ENCODE measurements at places on chromosomes 4 and X. TPM values are rescaled to one million over a fixed set of nuclear protein-coding genes. Genes with fewer than 3 reads are reported as not detected.

DNA sequence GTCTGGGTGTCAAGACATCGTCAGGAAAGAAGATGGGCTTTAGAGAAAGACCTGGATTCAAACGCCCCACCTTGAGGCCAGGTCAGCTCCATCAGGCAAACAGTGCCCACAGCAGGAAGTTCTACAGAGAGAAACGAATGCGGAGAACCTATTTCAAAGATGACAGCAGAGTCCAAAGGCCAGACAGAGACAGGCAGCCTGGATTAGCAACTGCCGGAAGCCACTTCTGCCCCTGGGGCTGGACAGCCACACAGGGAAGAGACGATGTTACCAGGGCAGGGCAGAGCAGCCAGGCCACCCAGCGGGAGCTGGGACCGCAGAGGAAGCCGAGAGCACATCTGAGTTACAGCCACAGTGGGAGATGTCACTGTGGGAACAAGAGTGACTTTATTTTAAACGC, 1.2 kb downstream of the C4orf50 start:
- DNase-seq: no peak

DNA sequence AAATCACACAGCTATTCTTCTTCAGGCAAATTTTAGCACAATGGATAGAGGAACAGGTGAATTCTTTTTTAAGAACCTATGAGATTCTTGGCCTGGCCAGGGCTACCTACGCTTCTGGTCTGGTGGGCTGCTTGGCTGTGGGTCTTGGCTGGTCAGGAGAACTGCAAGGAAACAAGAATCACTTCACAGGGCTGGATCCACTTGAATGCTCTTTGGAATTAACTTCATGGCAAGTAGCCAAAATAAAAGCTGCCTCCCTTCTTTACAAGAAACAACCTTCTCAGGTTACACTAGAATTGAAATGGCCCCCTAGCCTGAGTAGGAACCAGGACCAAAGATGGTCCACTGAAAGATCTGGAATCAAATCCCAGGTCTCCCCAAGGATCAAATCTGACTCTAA, 519.1 kb downstream of the IQCM start:
- peak; percentile 7 for DNase-seq

DNA sequence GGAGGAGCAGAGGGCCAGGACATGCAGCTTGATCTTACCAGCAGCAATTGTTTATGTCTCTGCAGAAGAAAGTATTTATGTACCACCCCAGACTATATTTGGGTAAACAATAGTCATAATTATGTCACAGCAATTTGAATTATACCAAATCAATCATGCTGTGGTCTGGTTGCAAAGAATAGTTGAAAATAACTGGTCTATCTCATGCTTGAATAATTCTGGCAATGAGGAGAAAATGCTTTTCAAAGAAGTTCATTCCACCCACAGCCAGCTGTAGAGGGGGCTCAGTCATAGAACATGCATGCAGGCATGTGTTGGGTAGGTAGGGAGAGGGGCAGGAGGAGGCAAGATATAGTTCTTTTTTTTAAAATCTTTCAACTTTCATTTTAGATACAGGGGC, 399.2 kb downstream of the IL15 start:
- DNase-seq: no peak

The RASGEF1B gene
- 1.1 TPM for total RNA-seq

- DNase-seq: no peak
Measured at GRCh38 chr4:93431371-93431770, 397.2 kb upstream of the ATOH1 start.

DNA sequence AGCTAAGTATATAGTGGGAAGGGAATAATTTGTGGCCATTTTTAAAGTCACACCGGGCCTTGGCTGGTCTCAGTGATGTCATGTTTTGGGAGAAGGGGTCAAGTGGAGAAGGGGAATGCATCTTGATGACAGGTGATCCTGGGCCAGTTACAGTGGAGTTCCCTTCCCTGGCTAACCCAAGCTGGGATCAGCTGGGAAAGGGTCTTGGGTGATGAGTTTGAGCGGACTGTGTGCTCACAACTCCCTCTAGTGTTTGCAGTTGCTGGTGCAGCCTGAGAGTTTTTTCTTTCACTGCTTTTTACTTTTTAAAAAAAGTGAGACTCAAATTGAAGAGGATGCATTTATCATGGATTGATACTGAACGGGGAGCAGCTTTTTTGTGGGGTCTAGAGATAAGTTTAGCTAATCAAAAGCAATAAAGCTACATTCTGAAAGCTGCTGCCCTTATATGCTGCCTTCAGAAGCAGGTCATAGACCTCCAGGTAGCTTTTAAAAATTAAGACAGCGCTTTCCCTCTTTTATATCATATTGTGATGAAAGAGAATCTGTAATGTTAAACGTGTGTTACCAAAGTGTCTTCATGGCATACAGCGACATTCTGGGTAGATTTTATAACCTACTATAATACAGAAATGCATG, 164.7 kb downstream of the DCLK2 start:
- DNase-seq: peak; percentile 55

The AREG gene
- total RNA-seq: not detected

GRCh38 chr4:6373541-6374410, 98.6 kb downstream of the PPP2R2C start:
- no peak for DNase-seq

DNA sequence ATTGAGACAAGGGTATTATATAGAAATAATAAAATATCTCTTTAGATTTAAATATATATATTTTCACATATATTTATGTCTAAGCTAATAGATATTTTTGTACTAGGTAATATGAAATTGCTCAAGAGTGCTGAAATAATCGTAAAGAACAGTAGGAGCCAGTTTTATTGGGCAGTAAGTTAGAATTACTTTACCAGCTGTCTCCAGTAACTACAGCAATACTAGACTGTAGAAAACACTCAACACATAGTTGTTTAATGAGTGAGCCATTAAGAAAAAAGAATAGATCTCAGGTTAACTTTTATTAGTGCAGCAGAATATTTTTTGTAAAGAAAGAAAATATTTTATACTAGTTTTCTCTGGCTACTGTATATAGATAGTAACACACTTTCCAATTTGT, 715.2 kb downstream of the TRIML1 start:
- DNase-seq: no peak

GRCh38 chrX:54931107-54931506, 10.5 kb downstream of the TRO start:
- no peak for DNase-seq

The FGD1 gene
- total RNA-seq: 2.6 TPM

DNA sequence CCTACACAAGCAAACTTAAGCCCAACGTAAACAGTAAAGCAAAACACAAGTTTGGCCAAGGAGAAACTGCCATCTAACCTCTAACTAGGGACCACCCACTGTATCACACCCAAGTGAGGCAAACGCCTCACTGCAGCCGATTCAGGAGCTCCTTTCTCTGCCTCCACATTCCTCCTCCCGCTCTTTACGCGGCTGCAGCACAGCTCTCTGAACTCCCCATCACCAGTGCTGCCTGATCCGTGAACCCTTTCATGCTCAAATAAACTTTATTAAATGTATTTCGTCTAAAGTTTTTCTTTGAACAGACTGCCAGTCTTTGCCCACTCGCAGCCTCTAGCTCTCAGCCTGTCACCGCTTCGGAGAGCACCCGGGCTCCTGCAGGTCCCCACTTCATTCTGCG, 6.5 kb downstream of the PNMA6E start:
- DNase-seq: no peak

DNA sequence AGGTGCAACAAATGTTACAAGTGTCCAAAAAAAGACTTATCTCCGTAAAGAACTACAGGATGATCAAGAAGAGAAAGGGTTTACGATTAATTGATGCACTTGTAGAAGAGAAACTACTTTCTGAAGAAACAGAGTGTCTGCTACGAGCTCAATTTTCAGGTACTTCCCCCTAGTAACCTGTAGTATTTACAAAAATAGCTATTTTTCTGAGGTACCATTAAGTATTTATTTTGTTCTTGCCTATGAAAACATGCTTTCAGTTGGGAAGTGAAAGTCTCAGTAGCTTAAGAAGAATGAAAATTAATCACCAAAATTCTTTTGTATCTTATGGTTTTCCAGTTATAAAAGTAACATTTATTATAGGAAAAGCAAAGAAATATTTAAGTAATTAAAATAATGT, 5.9 kb downstream of the THAP9 start:
- no peak for DNase-seq

- DNase-seq: no peak
Measured at GRCh38 chrX:13579661-13580060, 10.3 kb downstream of the EGFL6 start.

GRCh38 chr4:102578819-102579218, 77.7 kb downstream of the NFKB1 start:
- no peak for DNase-seq

DNA sequence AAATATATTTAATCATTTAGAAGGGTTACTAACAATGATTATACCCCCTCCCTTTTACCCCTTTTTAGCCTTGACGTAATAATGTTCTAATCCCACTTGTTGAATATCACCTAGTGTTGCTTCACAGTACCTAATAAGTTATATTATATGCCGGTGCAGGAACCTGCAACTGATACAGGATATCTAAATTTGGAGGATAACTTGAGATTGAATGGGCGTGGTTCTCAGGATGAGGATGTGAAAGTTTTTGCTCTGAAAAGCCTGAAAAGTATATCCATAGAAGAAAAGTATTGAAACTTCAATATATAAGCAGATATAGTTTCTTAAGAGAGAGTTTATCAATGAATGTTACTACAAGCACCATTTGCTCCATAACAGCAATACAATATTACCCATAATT, 59.8 kb downstream of the ZNF711 start:
- no peak for DNase-seq

The TLR3 gene
- total RNA-seq: 33.0 TPM

DNA sequence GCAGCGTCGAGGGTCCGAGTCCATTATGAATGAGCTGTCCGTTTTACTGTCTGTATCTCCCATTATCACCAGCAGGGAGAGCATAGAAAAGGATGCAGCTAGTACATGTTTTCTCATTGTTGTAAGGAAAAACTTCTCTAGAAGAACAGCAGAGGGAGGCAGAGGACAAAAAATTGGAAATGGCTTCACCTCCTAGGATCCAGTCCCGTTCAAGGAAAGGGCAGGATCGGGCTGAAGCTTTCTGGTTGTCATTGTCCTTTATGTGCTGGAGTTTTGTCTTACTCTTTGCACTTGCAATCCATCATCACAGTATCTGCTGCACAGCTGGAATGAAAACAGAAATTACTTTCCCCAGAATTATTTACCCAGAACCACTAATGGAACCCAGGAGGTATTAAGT, 14.7 kb downstream of the NDP start:
- DNase-seq: peak; percentile 80

DNA sequence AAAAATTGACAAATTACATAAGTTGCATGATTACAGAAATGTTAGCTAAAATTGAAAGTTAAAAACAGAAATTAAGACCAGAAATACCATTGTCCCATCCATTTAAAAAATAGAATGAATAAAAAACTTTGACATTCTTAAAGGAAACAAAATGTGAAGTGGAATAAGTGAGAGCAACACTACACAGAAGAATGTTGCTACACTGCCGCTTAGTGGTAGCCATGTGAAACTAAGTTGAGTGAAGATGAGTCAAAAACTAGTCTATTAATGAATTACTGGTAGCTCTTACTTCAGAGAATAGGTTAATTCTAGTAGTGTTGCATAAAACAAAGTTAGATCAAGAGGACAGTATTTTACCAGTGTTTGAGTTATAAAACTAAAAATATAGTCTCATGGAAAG, 571.0 kb upstream of the KLHL4 start:
- DNase-seq: peak; percentile 1

- DNase-seq: no peak
Measured at GRCh38 chrX:97252111-97252510, 368.4 kb downstream of the RPA4 start.

- peak; percentile 98 for DNase-seq
Measured at GRCh38 chrX:45769761-45770582, 569.3 kb upstream of the DIPK2B start.

DNA sequence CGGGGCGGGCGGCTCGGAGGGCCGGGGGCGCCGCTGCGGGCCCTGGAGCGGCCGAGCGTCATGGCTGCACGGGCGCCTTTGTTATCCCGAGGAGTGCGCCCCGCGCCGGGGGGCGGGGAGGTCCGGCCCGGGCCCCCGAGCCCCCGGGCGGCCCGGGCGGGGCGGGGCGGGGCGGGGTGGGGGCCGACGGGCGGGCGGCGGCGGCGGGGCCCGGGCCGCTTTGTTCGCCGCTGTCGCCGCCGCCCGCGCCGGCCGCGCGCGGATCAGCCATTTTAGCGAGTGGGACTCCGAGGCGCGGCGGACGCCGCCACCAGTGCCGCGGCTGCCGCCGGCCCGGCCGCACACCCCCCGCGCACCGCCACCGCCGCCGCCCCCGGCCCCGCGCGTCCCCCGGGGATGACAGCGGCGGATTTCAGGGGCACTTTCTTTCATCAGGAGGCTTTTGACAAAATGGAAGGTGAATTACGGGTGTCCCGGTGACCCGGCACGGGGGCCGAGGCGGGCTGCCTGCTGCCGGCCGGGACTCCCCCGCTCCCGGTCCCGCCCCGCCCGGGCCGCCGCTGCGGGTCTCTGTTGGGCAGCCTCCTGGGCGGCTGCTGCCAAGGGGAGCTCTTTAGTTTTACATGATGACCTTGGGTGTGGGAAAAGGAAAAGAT, 1.2 kb downstream of the HMGB3 start:
- no peak for DNase-seq

- no peak for DNase-seq
Measured at GRCh38 chrX:103789004-103789403, 12.4 kb downstream of the PLP1 start.

DNA sequence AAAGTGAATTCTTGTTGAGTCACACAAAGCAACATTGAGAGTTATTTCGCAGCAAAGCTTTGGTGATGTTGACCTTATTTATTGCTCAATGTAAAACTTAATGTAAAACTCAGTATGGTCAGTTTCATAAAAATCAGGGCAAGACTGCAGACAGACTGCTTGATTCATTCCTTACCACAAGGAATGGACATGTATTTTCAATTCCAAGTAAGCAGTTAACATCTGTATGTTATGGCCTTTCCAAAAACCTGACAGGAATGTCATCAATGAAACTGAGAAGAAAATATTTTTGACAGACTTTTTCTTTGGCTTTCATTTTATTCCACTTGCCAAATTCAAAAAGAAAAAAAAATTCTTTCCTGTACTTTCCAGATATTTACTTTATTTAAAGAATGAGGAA, 488.3 kb downstream of the ANKRD50 start:
- DNase-seq: no peak

Data from H4 (cell line).